Spleen (tissue), 13 donors: ENCODE measurements at places on chromosomes 12 and 14. TPM values are rescaled to one million over a fixed set of nuclear protein-coding genes. Genes with fewer than 3 reads are reported as not detected.
A peak's percentile ranks its signal among the peaks of the same experiment; 100 is the strongest.

- DNase-seq: no peak
- no peak overlapping the region for H3K4me3 ChIP-seq
- no peak overlapping the region for H3K27ac ChIP-seq
- no peaks in the 10 kb centered on the region for H3K4me1 ChIP-seq
Observed at GRCh38 chr12:14514154-14514842, 53.4 kb downstream of the PLBD1 start.

DNA sequence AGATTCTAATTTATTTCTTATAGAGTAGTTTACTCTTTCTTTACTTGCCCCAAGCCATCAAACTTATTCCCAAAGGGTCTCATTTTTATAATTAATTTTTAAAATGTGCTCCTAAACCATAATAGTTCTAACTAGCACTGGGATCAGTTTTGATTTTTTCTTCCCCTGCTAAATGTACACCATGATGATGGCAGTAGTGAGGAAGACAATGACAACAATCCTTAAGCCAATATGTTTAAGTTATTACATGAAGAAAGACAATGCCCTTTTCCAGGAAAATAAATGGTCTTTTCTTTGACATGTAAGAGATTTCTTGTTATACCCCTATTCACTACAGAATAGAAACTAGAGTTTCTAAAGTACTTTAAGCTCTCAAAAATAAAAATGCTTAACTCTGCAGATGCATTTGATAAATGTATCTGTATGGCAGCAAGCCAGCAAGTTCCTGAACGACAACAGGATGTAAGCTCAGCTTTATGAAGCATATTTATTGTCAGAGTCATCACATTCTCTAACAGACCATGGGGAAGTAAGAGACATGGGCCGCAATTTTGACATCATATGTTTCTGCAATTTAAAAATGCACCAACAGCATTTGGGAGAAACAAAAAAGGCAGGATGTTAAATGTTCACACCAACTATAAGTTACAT is 36.0 kb upstream of the SNX6 start:
- no peaks in the 10 kb centered on the region for H3K27me3 ChIP-seq
- no peak overlapping the region for H3K4me3 ChIP-seq
- no peaks in the 10 kb centered on the region for H3K36me3 ChIP-seq
- no peak for DNase-seq
- peak overlapping the region; percentile 80 for H3K27ac ChIP-seq
- H3K4me1 ChIP-seq: peaks cover 14% of the 10 kb centered on the region

DNA sequence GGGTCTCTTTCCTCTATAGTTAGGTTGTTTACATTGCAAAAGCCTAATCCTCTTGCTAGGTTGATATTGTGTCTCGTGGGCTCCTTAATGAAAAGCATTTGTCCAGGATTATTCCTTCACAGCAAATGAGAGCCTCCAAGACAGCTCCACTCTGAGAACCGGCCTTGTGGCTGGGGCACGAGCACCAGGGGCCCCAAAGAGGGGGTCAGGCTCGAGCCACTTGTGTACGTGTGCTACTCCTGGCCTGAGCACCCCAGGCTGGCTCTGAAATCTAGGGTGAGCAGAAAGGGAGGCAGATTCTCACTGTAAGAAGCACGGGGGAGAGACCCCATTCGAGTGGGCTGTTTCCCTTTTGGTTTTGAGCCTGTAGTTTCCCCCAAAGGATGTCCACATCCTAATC is 45.0 kb upstream of the FZD10 start:
- DNase-seq: no peak
- H3K4me3 ChIP-seq: no peak overlapping the region
- no peaks in the 10 kb centered on the region for H3K27me3 ChIP-seq
- no peaks in the 10 kb centered on the region for H3K36me3 ChIP-seq

- H3K27ac ChIP-seq: no peak overlapping the region
- no peaks in the 10 kb centered on the region for H3K27me3 ChIP-seq
- no peaks in the 10 kb centered on the region for H3K4me1 ChIP-seq
- no peak for DNase-seq
- no peak overlapping the region for H3K4me3 ChIP-seq
Observed at GRCh38 chr14:49516286-49516685, 69.9 kb downstream of the RPS29 start.

DNA sequence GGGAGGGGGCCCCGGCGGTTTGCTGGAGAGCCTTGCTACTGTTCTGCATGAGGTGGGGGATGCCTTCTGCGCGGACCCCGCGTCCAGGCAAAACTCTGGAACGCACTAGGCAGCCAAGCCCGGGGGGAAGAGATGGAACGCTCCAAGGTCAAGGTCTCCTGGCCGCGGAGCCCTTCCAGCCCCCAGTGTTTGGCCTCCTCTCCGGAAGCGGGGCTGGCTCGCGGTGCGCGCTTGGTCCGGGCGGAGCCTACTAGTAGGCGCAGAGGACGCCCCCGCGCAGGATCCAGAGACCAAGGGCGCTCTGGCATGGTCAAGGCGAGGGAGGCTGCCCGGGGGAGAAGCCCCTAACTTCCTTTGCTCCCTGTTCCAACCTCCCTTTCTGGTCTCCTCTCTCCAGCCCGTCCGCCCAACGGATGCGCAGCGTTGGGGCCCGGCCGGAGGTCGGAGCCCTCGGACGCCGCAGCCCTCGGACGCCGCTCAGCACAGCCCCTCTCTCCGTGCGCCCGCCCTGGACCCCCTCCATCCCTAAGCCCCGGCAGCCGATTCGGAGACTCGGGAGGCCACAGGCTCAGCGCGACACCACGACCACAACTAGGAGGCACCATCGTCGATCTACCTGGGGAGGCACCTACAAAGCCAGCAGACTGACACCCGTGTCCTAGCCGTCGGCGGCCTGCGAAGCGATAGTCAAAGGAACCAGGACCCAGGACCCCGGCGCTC is 669 bp upstream of the KCNK13 start:
- no peak for DNase-seq
- H3K36me3 ChIP-seq: no peaks in the 10 kb centered on the region
- peak overlapping the region; percentile 45 for H3K4me3 ChIP-seq
- no peak overlapping the region for H3K27ac ChIP-seq
- peaks cover 40% of the 10 kb centered on the region for H3K4me1 ChIP-seq
- peaks cover 37% of the 10 kb centered on the region for H3K27me3 ChIP-seq

DNA sequence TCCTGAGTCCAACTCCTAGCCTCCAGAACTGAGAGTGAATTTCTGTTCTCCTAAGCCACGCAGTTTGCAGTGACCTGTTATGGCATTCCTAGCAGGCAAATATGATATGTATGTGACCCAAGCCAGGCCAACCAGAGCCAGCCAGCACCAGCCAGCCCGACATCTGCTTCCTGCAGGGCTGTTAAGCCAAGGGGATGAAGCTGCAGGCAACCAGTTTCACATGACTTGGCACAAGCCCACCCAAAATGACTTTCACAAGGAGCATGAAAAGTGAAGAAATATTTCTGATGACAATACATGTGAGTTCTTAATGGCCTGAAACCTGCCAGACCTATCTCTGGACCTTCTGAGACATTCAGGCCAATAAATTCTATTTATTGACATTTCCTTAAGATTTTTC is 68.1 kb downstream of the ITPK1 start:
- no peaks in the 10 kb centered on the region for H3K27me3 ChIP-seq
- H3K4me3 ChIP-seq: no peak overlapping the region
- H3K27ac ChIP-seq: no peak overlapping the region
- H3K36me3 ChIP-seq: peaks cover 24% of the 10 kb centered on the region

- no peaks in the 10 kb centered on the region for H3K36me3 ChIP-seq
- H3K27ac ChIP-seq: no peak overlapping the region
- H3K4me3 ChIP-seq: no peak overlapping the region
- H3K27me3 ChIP-seq: no peaks in the 10 kb centered on the region
Observed at GRCh38 chr12:132484891-132485441, 5.0 kb upstream of the FBRSL1 start.

DNA sequence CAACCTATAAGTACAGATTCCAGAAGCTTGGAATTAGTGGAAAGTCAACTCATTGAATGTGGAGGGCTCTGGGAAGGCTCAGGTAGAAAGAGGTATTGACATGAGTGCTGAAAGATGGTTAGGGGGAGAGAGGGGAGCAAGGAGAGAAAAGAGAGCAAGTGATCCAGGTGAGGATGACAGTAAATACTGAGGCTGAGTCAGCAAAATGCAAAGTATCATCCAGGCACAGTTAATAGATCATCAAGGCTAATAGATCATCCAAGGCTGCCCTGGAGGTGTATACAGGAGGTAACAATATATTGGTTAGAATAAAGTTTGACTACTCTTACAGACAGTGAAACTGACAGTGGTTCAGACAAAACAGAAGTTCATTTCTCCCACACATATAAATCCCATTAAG is 100.5 kb downstream of the TBX5 start:
- no peak overlapping the region for H3K27ac ChIP-seq
- no peak overlapping the region for H3K4me3 ChIP-seq
- no peaks in the 10 kb centered on the region for H3K36me3 ChIP-seq
- DNase-seq: no peak

- peak overlapping the region; percentile 40 for H3K4me3 ChIP-seq
- peak overlapping the region; percentile 80 for H3K27ac ChIP-seq
- H3K27me3 ChIP-seq: no peaks in the 10 kb centered on the region
- H3K36me3 ChIP-seq: no peaks in the 10 kb centered on the region
- H3K4me1 ChIP-seq: peaks cover 25% of the 10 kb centered on the region
Observed at GRCh38 chr14:22822571-22823098, 7.1 kb upstream of the MRPL52 start.

GRCh38 chr14:36316131-36316530 is 4.3 kb downstream of the MBIP start:
- H3K36me3 ChIP-seq: peaks cover 26% of the 10 kb centered on the region
- no peaks in the 10 kb centered on the region for H3K27me3 ChIP-seq
- no peak for DNase-seq
- H3K4me1 ChIP-seq: peaks cover 24% of the 10 kb centered on the region
- H3K4me3 ChIP-seq: no peak overlapping the region

DNA sequence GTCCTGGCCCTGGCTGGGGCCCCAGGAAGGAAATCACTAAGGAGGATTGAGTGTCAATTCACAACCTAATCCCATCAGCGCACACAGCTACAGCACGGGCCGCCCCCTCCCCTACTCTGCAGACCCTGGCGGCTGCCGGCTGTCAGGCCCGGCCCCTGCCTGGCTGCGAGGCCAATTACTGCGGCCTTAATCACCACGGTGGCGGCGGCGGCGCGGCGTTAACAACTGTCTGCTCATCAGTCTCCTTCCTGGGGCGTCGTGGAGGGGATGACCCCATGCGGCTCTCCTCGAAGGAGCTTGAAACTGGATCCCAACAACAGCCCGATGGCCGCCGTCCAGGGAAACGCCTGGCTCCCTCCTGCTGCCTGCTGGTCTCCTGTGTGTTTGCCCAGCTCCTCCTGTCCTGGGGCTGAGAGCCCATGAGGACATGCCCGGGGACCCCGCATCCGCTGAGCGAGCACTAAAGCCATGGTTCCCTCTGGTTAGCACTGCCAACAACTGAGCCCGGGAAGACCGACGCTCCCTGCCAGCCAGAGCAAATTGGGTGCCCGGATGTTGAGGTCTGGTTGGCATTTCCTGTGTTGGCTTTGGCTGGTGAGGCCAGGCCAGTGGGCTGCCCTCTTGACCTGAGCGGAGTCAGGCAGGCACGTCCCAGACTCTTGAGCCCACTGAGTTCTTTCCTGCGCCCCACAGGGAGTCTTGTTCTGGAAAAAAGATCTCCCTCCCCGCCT is 21.8 kb upstream of the EIF2B2 start:
- no peak overlapping the region for H3K4me3 ChIP-seq
- no peak overlapping the region for H3K27ac ChIP-seq
- H3K36me3 ChIP-seq: no peaks in the 10 kb centered on the region
- DNase-seq: no peak

Gene RAB2B
- 29.3 TPM for total RNA-seq

Gene LTBP2
- 10.7 TPM for total RNA-seq

Gene TDG
- total RNA-seq: 38.2 TPM

DNA sequence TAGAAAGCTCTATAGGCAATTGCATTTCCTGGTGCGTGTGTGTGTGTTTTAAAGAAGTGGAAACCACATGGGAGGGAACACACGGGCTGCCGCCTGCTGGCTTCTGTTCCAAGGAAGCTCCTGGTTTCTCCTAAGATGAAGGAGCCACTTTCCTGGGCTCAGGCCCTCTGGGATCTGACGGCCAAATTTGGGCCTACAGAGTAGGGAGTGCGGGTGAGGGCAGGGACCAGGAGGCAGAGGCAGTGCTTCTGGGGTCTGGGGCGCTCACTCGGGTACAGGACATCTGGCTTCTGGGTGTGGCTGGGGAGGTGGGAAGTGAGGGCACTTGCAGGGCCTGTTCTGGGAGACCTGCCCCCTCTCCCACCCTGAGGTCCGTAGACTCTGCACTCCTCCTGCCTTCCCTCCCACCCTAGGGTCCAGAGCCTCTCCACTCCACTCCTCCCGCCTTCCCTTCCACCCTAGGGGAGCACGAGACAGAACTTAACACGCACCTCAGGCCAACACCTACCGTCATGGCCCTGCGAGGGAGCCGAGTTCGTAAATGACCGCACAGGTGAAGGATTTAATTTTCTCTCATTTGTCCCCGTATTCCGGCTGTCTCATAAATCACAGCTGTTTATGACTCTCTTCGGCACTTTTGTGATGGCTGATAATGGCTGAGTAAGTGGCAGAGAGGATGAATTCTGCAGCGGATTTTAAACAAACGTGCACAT is 127.7 kb downstream of the KIF26A start:
- no peak for DNase-seq
- H3K4me3 ChIP-seq: no peak overlapping the region
- no peaks in the 10 kb centered on the region for H3K27me3 ChIP-seq
- no peaks in the 10 kb centered on the region for H3K36me3 ChIP-seq
- H3K4me1 ChIP-seq: peaks cover 11% of the 10 kb centered on the region

GRCh38 chr12:12501121-12501520 is 61.5 kb downstream of the DUSP16 start:
- H3K4me1 ChIP-seq: no peaks in the 10 kb centered on the region
- H3K4me3 ChIP-seq: no peak overlapping the region
- no peak overlapping the region for H3K27ac ChIP-seq
- H3K36me3 ChIP-seq: no peaks in the 10 kb centered on the region

Gene FAR2
- total RNA-seq: 24.9 TPM

Gene DEGS2
- 1.4 TPM for total RNA-seq

DNA sequence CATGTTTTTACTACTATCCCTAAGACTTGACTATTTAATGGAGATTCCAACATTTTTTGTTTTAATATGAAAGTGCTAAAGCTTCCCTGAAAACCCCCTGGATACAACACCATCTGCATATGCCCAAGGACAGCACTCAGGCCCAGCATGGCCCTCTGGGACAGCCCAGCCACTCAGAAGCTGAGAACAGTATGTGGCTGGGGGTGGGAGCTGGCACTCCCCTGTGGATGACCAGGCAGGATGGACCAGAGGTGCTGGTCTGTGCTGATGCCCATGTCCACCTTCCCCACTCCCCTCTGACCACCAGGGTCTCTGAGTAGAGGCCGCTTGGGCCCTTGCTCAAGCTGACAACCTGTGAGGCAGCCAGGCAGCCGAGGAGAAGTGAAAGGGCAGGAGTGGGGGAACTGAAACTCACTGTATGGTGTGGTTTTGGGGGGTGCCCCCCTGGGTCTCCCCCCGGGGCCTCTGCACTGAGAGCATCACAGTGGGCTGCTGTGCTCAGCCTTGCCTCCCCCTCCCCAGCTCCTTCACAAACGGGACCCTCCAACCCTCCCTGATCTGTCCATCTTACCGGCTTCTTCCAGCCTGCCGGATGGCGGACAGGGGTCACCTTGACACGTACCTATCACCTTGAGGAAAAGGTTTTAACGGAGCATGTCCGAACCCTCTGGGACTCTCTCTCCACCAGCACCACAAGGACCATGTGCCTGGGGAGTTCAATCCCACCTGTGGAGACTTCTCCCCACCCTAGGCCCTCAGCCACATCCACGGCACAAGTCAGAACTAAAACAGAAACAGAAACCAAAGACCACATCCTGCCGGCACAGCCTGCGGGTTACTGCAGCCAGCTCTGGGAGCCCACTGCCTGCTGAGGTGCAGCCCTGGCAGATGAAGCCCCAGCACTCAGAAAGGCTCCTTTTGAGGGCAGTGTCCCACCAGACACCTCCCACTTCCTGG is at the start of gene TMEM229B:
Gene TMEM229B (minus strand): TSS at position 785 of the 957 bp plus-strand sequence. CDS start 14,798 bp downstream, outside the sequence.
- DNase-seq: peak; percentile 94
- H3K27ac ChIP-seq: peak within 1 kb of the TSS; percentile 91
- peaks cover 18% of the 10 kb centered on the region for H3K4me1 ChIP-seq
- H3K27me3 ChIP-seq: no peaks in the 10 kb centered on the region
